Suppressor macrophage treated with lipopolysaccharide for 1 hour (primary cell): ENCODE measurements at places on chromosomes 1 and 21.

DNA sequence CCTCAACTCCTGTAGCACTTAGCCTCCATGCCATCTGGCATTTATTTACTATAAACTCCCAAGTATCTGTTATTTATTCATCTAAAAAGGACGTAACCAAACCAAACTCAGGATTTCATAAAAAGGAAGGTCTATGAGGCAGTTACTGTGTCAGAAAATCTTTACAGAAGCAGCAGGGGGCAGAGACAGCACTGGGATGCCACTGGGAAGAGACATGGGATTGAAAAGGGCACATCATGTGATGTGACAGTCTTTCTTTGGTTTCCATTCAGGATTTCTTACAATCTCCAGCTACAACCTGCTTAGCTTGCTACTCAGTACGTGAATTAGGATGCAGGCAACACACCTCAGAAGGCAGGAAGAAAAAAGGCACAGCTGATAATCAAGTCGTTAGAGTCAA is 31.2 kb downstream of the SPRTN start:
- peak; percentile 14 for DNase-seq

DNA sequence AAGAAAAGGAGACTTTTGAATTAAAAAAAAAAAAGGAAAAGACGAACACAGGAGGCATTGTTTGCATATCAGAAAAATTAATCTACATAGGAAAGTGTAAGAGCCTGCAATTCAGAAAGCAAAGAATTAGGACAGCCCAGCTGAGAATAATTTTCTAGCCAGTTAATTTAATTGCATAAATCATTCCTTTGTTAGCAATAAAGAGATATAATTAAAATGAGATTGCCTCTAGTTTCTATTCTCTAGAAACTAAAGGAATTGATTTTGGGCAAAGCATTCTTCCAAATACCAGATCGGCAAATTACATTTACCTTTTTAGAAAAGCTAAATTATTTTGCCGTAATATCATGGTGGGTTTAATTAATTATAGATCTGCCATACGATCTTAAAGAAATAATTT is 46.0 kb downstream of the NUF2 start:
- no peak for DNase-seq

DNA sequence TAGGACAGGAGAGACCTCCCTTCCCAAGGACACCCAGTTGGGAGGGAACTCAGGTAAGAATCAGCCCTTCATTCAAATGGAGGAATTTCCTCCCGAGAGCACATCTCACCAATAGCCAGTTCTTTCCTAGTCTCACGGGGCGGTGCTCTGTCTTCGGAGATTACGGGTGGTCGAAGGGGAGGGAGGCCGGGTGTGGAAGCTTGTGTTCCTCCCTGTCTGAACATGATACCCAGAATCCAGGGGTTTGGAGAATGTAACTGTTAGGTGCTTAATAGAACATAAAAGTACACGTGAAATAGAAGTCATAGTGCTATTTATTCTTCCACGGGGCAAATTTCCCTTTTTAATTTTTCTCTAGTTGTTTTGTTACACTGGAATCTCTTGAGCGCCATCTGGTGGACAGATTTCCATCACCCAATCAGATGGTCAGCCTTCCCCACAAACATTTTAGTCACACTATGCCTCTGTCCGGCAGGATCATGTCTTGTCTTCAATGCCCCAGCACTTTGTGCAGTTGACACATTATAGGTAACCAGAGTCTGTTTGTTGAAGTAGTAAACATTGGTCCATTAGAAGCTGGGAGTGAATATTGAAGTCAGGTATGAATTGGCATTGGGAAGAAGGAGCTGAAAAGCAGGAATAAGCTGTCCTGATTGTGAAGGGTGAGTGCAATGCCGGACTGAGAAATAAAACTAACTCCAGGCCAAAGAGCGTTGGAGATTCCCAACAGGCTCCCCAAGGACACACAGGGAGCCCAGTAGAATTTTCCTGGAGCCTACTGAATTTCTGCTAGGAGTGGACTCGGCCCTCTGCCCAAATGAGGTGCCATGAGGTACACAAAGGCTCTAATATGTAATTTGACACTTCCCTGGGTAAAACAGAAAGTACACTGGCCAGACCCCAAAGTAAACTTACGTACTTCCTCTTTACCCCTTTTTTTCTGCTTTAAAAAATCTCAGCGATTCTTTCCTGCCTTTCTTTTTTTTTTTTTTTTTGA is 27.6 kb upstream of the ZNF697 start:
- DNase-seq, result peak; percentile 89

DNA sequence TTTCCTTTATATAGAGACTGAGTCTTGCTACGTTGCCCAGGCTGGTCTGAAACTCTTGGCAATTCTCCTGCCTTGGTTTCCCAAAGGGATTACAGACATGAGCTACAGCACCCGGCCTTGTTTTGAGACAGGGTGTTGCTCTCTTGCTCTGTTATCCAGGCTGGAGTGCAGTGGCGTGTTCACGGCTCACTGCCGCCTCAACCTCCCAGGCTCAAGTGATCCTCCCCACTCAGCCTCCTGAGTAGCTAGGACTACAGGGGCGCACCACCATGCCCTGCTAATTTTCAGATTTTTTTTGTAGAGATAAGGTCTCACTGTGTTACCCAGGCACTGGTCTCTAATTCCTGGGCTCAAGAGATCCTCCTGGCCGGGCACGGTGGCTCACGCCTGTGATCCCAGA is 14.8 kb downstream of the LCK start:
- no peak for DNase-seq

DNA sequence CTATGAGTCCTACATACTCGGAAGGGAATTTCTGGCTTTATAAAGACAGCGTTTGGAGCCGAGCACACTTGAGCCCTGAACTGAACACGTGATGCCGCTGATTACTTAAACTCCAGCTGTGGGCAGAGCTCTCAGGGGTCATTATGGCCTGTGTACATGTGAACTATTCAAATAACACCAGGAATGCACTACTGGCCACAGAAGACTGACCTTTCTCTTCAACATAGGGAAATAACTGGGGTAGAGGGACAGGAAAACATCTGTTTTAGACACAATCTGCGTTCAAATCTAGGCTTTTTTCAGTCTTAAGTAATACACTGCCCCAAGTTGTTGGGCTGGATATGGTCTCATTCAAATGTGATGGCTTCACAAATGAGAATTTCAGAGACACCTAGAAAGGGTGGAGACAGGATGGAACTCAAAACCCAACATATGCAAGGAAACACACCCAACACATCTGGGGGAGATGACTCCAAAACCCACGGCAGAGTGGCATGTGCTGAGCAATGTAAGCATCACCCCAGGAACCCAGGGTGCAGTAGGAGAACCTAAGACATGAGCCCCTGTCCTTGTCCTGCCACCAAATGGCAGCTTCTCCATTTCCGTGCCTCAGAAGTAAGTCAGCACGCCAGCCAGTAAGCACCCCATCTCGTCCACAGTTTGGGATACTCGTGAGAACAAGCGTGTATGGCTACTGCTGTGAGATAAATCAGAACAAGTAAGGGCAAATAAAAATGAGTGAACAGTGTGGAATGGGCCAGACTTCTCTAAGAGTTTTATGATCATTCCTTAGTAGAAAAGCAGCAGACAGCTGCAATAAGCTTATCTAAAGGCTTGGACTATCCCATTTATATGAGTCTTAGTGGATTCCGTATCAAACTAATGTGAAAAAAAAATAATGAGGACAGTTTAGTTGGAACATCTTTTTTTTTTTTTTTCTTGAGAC is 24.9 kb downstream of the NID1 start:
- no peak for DNase-seq

DNA sequence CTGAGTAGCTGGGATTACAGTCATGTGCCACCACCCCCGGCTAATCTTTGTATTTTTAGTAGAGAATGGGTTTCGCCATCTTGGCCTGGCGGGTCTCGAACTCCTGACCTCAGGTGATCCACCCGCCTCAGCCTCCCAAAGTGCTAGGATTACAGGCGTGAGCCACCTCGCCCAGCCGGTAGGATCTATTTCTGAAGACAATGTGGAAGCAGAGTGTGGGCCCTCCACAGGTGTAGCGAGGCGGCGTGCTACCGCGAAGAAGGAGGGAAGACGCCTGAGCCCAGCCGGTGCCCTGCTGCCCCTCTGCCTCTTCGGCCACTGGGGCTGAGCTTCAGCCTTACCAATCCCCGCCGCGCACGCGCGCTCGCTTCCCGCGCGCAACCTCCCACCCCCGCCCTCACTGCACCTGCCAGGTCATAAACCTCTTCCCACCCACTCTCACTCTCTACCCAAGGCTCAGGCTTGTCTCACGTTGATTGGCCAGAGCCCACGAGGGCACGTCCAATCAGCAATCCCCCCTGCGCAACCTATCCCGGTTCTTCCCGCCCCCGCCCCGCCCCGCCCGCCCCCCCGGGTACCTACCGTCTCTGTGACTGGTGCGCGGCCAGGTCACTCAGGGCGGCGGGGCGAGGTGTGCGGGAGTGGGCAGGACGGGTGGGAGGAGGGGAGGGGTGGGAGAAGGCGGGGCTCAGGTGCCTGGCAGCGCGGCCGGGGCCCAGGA is 409 bp upstream of the HOOK1 start:
- no peak for DNase-seq

- no peak for DNase-seq
Measured at GRCh38 chr1:72567521-72567920, 285.2 kb upstream of the NEGR1 start.

- DNase-seq, result no peak
Measured at GRCh38 chr1:27562534-27563340, 41.2 kb downstream of the AHDC1 start.

GRCh38 chr1:166176416-166176815 is 9.6 kb upstream of the FAM78B start:
- DNase-seq, result no peak

DNA sequence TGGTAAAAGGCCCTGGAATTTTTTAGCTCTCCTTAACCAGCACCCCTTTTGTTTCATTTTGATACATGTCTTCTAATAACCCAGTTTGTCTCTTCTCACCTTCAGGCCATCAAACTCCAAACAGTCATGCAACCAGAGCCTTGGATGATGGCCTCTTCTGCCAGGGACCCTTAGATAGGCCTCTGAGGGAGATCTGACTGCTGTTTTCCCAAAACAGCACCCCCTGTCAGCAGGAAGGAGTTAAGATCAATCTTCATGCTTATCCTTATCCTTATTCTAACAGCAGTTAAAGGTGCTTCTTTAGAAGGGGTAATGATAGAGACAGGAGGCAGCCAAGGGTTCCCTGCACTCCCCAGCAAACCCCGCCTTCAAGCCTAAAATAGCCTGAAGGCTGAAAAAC is 49.5 kb upstream of the VANGL1 start:
- DNase-seq, result no peak

DNA sequence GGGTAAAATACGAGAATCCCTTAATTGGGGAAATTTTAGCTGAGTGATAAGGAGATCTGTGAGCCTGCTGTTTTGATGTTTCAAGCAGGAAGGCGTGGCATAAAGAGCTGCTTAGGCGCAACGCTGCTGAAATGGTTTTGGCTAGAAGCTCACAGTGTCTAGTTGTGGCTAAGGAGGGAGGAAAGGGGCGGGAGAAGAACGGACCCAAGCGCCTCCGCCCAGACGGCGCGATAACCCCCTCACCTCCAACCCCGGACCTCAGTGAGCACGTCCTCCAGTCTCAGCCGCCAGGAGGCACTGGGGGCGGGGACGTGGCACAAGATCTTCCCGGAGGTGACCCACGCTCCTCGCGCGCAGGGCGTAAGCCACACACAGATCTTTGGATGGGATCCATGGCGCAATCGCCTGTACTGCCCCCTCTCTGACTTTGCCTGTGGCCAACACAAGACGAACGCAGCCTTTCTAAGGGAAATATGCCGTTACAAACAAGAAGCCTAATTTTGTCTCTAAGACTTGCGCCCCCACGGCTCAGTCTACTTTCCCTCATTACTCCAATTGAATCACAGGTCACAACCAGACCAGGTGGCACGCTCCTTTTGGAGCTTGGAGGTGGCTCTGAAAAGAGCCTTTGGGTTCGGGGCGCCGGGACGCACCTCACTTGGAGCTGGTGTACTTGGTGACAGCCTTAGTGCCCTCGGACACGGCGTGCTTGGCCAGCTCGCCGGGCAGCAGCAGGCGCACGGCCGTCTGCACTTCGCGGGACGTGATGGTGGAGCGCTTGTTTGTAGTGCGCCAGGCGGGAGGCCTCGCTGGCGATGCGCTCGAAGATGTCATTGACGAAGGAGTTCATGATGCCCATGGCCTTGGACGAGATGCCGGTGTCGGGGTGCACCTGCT is 23.4 kb upstream of the RNF187 start:
- DNase-seq, result peak; percentile 64

GRCh38 chr21:17466166-17466565 is 46.7 kb upstream of the CXADR start:
- DNase-seq, result peak; percentile 60

DNA sequence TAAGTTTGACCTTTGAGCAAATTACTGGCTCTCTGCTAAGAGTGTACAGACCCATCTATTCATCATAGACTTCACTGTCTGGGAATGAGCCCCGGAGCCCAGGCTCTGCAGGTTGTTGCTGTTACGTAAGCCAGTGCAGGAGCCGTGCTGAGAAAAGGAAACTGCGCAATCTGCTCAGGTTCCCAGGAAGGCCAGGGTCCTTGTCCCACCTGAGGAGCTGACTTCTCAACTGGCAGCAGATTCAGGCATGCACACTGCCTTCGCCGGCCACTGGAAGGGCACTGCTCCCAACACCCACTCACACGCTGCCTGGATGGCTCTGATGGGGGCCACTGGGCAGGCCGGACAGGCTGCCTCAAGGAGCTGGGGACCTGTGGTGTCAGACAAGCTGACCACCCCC is 19.5 kb downstream of the RCAN1 start:
- no peak for DNase-seq

DNA sequence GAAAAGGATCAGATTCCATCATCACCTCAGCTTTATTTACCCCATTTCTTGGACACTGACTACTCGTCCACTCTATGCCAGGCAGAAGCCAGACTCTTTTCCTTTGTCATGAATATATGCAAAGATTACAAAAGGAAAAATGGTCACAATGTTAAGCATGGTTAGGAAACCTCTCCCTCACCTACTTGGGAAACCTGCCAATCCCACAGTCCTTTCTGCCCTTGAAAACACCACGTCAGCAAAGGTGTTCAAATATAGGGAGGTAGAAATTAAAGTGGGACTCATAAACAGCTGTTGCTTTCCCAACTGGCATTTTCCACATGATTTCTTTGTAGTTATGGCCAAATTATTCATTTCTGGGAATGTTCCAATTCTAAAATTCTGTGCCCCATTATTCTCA is 16.2 kb upstream of the ATP13A2 start:
- DNase-seq, result no peak

GRCh38 chr1:13813398-13814012 is 113.5 kb downstream of the PRDM2 start:
- DNase-seq, result peak; percentile 21

DNA sequence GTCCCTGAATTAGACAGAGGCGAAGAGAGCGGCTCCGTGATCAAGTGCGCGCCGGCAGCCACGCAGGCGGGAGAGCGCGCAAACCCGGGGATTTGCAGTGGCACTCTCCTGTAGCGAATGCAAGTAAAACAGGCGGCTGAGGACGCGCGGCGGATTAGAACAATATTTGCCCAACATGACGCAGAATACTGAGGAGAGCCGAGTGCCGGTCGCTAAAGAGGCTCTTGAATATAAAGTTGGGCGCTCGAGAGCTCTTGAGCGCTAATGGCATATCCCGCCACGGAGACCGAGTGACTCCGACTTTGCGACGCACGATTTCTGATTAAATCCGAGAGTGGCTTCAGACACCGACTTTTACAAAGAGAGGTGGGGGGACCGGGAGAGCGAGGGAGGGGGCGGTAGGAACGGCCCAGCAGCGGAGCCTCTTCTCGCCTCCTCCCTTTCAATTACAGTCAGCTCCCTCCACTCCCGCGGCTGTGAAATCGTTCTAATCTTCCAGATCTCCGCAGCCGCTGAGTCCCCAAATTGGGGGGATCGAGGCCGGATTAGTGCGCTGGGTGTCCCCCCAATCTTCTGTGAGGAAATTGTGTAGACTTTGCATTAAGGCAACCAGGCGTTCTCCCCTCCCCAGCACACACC is 2.3 kb downstream of the PAX7 start:
- no peak for DNase-seq
